Fibroblast of lung (primary cell): ENCODE measurements at places on chromosomes 13 and 19. TPM values are rescaled to one million over a fixed set of nuclear protein-coding genes. Genes with fewer than 3 reads are reported as not detected.

UQCR11 gene
- 89.2 and 110 TPM in 2 replicates for total RNA-seq

SHISA2 gene
- total RNA-seq, result under 0.01 TPM in 2 replicates

DNA sequence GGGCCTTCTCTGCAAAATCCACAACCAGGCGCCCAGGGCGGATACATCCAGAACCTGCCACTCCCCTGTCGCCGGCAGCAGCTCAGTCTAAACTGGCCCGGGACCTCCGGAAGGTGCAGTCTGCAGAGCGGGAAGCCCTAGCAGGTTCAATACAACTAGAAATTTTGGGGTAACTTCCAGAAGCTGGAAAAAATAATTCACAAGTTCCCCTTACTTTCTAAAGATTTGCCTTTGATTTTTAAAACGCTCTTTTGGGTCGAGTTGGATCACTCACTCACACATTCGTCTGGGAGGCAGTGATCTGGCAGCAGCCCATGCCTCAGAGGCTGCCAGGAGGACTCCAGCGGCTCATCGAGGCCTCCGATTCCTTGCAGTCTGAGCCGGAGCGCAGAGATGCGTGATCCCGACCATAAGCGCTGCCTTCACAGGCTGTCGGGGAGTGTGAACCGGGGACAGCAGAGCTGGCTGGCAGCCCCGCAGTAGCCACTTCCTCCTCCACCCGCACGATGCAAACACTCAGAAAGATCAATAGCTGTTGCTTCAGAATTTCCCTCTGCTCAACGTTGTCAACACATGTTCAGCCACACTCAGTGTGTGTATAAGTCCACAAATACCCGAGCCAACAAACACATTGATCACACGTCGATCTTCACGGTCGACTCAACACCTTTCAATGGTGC is 35.6 kb upstream of the ZNF507 start:
- no peak overlapping the region for H3K4me3 ChIP-seq
- H3K27me3 ChIP-seq, result no peaks in the 10 kb centered on the region
- H3K27ac ChIP-seq, result no peak overlapping the region
- no peaks in the 10 kb centered on the region for H3K36me3 ChIP-seq

DNA sequence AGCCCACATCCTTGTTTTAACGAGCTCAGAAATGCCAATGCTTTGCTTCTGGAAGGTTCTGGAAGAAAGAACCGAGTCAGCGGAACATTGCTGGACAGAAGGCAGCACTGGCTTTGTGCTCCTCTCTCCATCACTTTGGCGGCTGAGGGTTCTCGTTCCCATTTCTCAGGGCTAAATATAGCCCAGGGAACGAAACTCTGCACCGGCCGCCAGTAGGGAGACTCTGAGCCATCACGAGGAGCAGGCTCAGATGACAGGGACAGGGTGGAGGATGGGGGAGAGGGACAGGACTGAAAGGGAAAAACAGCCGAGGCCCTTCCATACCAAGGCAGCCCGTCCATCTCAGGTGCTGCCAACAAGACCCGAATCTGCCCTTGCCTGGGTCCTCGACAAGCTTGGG is 166.4 kb downstream of the CACNA1A start:
- no peak for DNase-seq
- H3K4me1 ChIP-seq, result no peaks in the 10 kb centered on the region
- H3K4me3 ChIP-seq, result no peak overlapping the region
- no peaks in the 10 kb centered on the region for H3K36me3 ChIP-seq

DNA sequence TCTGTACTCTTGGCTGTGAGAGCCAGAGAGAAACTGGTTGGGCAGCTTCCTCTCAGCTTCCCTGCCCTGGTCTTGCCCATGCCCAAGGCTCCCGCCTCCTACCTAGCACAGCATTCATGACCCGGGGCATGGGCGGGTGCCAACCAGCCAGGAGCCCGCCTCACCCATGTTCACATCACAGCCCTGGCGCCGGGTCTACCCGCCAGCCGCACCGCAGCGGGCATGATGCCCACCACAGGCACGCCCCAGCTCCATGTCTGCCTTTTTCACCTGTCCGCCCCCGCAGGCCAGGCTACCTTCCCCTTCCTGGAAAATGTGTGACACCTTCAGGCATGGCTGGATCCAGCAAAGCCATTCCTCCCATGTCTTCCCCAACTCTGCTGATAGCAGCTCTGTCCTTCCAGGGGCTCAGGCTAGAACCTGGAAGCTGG is 42.1 kb downstream of the PTPRS start:
- no peaks in the 10 kb centered on the region for H3K4me1 ChIP-seq
- H3K27ac ChIP-seq, result no peak overlapping the region
- no peak overlapping the region for H3K4me3 ChIP-seq
- no peak for DNase-seq
- H3K36me3 ChIP-seq, result no peaks in the 10 kb centered on the region
- no peaks in the 10 kb centered on the region for H3K27me3 ChIP-seq

DNA sequence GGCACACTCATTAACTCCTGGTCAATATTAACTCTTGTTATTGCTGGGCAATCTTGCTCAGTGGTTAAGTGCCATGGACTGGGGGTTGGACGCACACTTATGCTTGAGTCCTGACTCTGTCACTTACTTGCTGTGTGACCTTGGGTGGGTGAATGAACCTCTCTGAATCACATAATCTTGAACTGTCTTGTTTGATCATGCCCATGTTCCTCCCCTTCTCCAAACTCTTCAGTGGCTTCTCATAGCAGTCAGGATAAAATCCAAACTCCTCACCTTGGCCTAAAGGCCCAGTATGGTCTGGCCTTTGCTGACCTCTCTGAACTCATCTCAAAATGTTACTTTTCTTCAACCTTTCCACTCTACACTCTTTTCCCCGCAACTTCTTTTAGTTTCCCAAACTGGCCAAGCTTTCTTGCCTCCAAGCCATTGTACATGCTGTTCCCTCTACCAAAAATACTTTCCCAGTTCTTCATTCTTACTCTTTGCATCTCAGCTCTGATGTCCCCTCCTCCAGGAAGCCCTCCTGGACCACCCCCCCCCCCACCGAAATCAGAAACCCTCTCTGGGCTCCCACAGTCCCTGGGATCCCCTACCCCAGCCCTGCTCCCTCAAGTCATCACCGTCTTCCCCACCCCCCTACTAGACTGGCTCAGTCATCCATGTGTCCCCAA is 2.4 kb downstream of the MYPOP start:
- H3K27ac ChIP-seq, result no peak overlapping the region
- H3K4me1 ChIP-seq, result peaks cover 4% of the 10 kb centered on the region
- H3K4me3 ChIP-seq, result no peak overlapping the region
- DNase-seq, result no peak
- peaks cover 3% of the 10 kb centered on the region for H3K36me3 ChIP-seq
- H3K27me3 ChIP-seq, result no peaks in the 10 kb centered on the region

DNA sequence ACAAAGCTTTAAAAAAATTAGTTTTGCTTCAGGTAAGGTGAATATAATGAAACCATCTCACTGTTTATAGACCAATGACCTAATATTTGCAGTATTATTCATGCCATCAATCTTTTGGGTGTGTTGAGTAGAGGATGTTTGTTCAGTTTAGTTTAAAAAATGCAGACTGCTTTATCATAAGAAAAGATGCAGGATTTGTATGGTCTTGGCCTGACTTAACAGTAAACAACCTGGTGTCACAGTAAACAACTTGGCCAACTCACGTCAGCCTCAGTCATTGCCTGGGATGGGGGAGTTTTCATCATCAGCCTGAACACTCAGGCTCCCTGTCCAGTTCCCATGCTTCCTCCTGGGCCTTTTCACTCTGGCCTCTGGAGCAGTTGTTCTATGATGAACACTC is 55.1 kb downstream of the LMO7 start:
- peaks cover 4% of the 10 kb centered on the region for H3K36me3 ChIP-seq
- peak overlapping the region; percentile 22 for H3K27ac ChIP-seq
- H3K4me3 ChIP-seq, result no peak overlapping the region
- DNase-seq, result no peak
- H3K27me3 ChIP-seq, result no peaks in the 10 kb centered on the region
- H3K4me1 ChIP-seq, result peaks cover 6% of the 10 kb centered on the region

DNA sequence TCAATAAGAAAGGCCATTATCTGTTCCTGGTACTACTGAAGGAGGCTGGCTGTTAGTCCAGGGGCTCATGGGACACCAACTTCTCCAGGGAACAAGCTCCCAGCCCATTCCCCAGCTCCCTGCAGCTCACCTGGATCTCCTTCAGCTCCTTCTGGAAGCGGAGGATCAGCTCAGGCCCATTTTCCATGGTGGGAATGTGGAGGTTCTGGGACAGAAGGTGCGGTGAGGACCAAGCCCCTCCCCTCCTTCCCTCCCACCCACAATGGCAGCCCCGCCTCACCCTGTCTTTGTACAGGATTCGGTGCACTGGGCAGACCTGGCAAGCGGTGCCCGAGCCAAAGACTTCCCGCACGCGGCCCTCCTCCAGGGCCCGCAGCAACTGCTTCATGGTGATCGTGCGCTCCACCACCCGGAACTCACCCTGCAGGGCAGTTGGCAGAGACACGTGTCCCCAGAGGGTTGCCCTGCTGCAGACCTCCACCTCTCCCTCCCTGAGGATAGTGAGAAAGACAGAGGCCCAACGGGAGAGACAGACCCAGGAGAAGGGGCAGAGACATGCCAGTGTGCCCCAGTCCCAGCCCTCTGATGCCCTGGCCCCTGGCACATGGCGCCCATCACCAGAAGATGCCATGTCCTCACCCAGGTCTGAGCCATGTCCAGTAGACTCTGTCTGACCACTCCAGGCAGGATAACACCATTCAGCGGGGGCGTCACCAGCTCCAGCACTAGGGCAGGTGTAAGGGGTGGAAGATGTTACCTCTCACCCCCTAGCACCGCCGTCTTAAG is 14.3 kb downstream of the BCAT2 start:
- H3K27ac ChIP-seq, result peak overlapping the region; percentile 9
- no peak overlapping the region for H3K4me3 ChIP-seq
- H3K27me3 ChIP-seq, result no peaks in the 10 kb centered on the region
- peaks cover 1% of the 10 kb centered on the region for H3K36me3 ChIP-seq
- peaks cover 3% of the 10 kb centered on the region for H3K4me1 ChIP-seq
- no peak for DNase-seq

- H3K27ac ChIP-seq, result no peak overlapping the region
- peaks cover 10% of the 10 kb centered on the region for H3K4me1 ChIP-seq
- DNase-seq, result peak; percentile 55
- peaks cover 2% of the 10 kb centered on the region for H3K36me3 ChIP-seq
- H3K27me3 ChIP-seq, result no peaks in the 10 kb centered on the region
Observed at GRCh38 chr13:111216166-111216960, 101.3 kb downstream of the ARHGEF7 start.

FBXO46 gene
- 3.1 and 3.3 TPM in 2 replicates for total RNA-seq

CXCL17 gene
- not detected in 2 replicates for total RNA-seq

DNA sequence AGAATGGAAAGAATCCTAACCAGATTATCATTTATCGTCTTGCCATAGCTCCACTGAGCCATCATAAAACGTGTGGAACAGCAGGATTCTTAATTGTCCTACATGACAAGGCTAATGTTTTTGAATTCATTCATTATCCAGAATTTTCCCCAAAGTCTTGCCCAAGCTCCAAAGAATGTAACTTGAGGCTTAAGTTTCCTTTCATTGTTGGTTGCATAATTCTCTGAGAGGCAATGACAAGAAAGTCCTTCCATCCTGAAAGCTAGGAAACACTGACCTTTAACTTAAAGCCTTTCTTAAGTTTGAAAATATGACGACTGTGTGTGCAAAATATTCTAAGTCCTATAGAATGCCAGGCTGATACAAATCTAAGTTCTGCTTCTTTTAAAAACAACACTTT is 546.1 kb downstream of the SUCLA2 start:
- no peak overlapping the region for H3K27ac ChIP-seq
- no peaks in the 10 kb centered on the region for H3K4me1 ChIP-seq
- H3K36me3 ChIP-seq, result no peaks in the 10 kb centered on the region
- no peaks in the 10 kb centered on the region for H3K27me3 ChIP-seq

GRCh38 chr13:65034266-65034665 is 2195.9 kb downstream of the PCDH9 start:
- no peak overlapping the region for H3K4me3 ChIP-seq
- H3K4me1 ChIP-seq, result no peaks in the 10 kb centered on the region
- no peaks in the 10 kb centered on the region for H3K36me3 ChIP-seq

DNA sequence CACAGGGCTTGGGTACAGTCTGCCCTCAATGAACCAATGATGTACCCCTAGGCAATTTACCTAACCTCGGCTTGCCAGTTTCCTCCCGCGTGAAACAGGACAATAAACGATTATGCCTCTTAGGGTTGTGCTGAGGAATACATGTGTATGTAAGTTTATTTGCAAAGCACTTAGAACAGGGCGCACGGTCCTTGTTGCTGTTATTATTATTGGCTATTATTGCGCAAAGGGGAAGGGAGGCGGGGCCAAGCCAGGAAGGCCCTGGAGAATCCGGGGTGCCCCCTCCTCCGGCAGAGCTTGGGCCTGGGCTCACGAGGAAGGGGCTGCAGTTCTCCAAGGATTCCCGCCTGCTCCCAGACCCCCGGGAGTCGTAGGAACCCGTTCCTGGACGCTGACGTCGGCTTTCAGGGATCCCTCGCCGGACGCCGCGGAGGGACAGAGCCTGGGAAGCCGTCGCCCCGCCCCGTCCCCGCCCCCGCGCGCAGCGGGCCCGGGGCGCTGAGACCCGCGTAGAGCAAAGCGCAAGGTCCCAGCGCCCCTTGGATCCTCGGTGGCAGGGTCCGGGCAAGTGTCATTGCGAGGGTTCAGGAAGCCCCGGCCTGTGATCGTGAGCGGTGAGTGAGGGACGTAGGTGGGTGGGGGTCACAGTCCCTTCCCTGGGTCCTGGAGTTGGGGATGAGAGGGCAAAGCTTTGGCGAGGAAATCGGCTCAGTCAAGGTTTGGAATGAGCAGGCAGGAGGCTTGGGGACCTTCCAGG is at the start of gene TMEM91:
TSS of gene TMEM91 (plus strand) at position 293 of the 757 bp plus-strand sequence. CDS start 1,777 bp downstream, outside the sequence.
- no peaks in the 10 kb centered on the region for H3K36me3 ChIP-seq
- H3K27me3 ChIP-seq, result no peaks in the 10 kb centered on the region
- DNase-seq, result peak; percentile 44
- peak within 1 kb of the TSS; percentile 41 for H3K4me3 ChIP-seq

SPACA6 gene
- 5.1 and 8.6 TPM in 2 replicates for total RNA-seq

DNA sequence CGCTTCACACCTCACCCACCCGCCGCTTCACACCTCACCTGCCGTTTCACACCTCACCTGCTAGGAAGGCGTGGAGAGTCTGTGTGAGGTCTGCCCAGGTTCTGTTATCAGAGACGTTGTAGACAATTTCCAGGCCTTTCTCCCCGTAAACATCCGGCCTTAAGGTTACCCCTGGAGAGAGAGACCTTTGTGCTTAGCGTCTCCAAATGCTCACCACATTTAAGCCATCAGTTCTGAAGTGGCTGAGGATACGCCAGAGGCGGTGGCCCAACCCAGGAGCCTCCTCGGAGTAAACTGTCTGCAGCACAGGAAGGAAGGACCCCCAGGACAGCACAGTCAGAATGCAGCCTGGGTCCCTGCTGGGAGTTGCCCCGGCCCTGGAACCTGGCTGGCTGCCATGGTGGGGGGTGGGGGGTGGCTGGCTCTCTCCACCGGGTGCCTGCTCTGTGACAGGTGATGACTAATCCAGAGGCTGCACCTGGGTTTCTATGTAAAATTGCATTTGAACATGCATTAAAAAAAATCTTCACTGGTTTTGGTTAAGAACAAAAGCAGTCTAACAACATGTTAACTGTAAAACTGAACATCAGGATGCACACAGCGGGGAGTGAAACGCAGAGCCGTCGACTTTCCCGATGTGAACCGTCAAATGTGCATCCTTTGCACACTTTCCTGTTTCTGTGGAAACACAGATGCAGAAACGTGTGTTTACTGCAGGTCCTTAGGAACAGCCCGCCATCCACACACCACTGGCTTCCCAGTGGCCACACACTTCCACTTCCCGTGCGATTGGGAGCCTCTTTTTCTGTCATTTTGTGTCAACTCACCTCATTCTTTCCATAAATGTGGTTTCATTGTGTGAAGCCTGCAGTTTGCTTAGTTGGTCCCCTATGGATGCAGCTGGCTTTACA is 4.5 kb downstream of the ATP4B start:
- H3K4me1 ChIP-seq, result no peaks in the 10 kb centered on the region
- no peak overlapping the region for H3K4me3 ChIP-seq
- no peaks in the 10 kb centered on the region for H3K36me3 ChIP-seq
- H3K27me3 ChIP-seq, result no peaks in the 10 kb centered on the region

MIR17HG gene
- total RNA-seq, result 3.3 and 6.2 TPM in 2 replicates
